ENCODE measurements at places on chromosomes 3 and 15.

DNA sequence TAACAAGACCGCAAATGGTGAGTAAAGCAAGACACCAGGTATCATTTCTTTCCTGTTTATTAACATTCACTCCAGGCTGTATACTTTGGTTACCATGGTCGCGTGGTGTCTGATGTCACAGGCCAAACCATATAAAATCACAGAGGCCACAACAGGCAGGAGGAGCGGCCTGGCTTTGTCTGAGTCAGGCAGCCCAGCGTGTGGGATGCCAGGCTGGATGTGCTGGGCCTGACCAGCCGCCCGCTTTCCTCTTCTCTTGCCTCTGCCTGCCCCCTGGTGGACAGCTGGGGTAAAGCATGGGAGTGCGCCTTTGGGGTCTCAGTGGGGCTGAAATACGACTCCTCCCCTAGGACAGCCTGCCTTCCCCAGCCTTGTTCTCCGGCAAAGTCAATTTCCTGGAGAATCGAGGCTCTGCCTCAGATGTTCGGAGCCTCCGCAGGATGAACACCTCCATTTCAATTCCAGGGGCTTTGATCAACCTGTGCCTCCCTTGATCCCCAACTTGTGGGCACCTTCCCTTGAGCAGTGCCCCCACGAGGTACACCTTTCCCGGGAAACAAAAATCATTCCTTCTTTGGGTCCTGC, 78.2 kb downstream of the CCNL1 start:
- DNase-seq: peak; percentile 78

DNA sequence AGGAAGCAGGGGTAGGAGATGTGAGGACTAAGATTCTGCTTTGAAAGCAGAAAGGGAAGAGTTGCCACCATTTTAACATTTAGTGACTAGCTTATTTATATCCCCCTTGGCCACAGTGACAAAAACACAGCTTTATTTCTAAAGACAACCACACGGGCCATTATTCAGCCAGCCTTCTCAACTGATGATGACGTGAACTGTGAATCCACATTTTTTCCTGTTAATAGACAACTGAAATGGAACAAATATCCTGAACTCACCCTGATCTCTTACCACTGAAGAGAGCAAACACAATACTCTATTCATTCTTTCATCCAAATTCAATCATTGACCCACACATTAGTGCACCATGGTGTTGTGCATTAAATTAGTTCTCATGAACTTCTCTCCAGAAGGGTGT, 145.1 kb downstream of the TNIK start:
- DNase-seq: no peak

DNA sequence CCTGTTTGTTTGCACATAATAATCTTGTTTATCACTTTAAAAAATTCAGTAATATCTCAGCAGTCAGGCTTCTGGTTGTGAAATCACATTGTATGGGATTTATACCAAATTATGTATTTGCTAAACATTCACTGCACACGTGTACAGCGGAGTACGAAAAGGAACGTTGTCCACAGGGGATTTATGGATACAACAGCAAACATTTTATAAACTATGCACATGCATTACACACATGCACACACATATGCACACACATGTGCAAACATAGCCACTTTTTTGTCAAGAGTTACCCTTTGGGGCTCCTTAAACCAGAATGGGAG, 150.5 kb downstream of the LRRK1 start:
- no peak for DNase-seq

GRCh38 chr3:183774631-183775030, 50.7 kb downstream of the MAP6D1 start:
- DNase-seq: no peak

DNA sequence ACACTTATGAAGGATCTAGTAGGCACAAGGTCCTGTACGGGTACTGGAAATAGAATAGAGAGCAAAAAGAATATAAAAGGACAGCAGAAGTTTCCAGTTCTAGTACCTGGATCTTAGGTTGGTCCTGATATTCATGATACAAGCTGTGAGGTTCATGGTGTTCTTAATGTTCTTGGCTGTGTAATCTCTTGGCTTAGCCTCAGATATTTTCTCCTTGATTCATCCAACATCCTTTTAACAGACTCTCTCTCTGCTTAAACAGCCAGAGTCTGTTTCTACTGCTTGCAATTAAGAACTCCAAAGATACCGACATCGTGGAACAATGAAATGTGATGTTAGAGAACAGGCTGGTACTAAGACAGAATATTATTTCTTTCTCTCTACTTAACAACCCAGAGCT, 49.9 kb downstream of the CNTN3 start:
- DNase-seq: no peak

DNA sequence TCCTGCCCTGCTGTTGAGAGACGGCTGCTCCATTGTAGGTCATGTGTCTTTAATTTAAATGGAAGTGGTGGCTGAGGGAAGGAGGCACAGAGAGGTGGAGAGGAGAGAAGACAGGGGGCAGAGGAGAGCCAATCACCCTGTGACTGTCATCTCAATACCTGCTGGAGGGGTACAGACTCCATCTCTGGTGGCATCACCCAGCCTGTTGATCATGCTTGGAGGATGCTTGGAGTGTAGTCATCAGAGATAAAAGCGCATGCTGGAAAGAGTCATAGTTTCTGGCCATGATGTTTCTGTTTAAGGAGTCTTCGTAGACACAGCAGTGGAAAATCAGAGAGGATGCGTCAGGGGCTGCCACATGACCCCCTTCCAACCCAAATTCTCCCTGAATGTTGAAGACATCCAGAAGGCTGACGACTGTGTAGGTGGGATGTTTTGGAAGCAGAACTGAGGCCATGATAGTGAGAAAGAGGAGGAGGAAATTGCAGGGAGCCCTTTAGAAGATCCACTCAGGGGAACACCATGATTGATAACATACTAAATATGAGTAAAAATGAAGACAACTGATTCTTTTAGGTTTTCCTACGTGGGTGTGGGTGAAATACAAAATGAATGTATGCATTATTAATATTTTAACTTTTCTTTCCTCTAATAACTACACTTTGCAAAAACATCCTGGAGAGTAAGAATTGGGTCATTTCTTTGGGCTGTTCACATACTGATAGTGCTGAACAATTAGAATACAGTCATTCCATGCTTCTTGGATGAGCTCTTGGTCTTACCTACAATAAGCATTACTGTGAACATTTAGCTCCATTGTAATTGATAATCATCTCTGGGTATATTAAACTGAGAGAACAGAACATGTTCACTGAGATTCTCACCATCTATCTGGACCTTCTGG, 210.6 kb upstream of the ATP10A start:
- peak; percentile 21 for DNase-seq

DNA sequence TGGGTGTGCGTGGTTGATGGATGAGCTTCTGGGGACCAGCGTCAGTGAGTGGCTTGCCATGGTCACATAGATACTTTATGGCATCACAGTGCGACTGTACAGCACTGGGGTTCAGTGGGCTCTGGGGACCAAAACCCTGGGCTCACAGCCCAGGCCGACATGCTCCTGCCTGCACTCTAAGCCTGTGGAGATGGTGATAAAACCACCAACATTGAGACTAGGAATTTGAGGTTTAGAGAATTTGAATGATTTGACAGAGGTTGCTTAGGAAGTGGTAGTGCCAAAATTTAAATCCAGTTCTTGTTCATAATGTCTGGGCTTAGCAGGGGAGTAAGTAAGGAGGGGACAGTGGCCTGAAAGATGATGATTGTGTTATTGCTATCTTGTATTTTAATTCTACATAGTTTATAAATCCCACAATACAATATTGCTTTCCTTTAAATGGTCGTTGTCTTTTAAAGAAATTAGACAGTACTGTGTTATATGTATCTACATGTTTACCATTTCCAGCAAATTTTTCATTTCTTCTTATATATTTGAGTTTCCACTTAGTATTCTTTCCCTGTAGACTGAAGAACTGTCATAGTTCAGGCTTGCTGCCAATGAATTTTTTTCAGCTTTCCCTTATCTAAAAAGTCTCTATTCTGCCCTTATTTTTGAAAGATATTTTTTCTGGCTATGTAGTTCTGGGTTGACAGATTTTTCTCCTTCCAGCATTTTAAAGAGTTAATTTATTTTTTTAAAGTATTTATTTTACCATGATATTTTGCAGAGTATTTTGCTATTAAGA, 235.4 kb upstream of the RGMA start:
- DNase-seq: no peak

GRCh38 chr3:155326901-155327300, 33.4 kb upstream of the STRIT1 start:
- DNase-seq: no peak

DNA sequence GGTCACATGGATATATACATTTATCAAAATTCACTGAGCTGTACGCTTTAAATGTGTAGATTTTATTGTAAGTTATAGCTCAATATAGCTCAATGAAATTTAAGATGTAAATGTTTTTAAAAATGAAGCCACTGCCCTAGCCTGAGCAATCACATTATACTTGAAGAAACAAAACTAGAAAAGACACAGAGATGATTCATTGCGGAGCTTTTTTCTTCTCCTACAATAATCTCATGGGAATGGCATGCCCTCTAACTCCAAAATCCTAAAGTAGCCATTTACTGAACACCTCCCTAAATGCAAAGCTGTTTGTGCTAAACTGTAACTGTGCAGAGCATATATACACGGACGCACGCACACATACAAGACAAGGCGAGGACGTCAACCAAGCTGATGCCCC, 84.2 kb downstream of the MYO9A start:
- no peak for DNase-seq

DNA sequence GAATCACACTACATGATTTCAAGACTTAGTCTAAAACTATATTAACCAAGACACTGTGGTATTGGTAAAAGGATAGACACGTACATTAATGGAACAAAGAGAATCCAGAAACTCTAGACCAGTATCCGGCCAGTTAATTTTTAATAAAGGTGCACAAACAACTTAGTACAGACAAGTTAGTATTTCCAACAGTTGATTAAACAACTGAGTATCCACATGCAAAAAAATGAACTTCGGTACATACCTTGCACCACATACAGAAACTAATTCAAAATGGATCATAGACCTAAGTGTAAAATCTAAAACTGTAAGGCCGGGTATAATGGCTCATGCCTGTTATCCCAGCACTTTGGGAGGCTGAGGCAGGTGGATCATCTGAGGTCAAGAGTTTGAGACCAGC, 46.6 kb upstream of the DUSP7 start:
- no peak for DNase-seq

DNA sequence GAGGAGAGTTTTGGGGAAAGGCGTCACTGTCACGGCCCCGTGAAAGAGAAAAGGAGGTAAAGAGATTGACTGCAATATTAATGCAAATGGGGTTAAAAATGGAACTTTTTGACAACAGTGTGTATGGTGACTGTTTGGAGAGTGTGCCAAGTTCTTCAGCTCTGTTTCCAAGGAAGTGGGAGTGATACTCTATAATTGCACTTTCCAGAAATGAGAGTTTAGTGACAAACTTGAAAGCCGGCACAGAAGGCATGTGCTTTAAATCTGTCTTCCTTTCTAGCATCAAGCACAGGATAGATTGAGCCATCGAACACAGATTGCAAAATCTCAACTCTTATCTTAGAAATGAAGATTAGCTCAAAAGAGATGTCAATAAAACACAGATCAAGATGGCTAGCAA, 51.9 kb upstream of the SNRPA1 start:
- no peak for DNase-seq

GRCh38 chr3:197394464-197395321, 96.3 kb upstream of the DLG1 start:
- peak; percentile 61 for DNase-seq

- no peak for DNase-seq
These were observed 253.5 kb downstream of the SHQ1 start for GRCh38 chr3:72594615-72595215.

GRCh38 chr15:99207672-99208071, 41.7 kb downstream of the TTC23 start:
- no peak for DNase-seq

DNA sequence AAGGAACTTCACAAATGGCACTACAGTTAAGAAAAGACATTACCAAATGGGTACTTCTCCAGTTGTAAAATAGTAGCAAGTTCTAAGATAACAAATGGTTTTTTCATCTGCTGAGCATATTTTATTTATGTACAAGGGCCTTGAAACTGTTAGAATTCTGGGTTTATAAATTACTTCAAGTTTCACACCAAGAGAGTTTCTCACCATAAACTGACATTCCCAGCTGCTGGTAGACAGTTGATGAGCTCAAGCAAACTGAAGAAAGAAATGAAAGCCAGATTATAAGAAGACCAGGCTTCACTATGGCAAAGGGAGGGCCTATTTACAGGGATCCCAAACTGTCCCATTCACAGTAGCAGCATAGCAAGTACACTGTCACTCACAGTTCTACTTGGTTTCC, 99.8 kb downstream of the DHX30 start:
- DNase-seq: no peak

GRCh38 chr3:110066206-110066605, 728.9 kb upstream of the DPPA4 start:
- DNase-seq: no peak

DNA sequence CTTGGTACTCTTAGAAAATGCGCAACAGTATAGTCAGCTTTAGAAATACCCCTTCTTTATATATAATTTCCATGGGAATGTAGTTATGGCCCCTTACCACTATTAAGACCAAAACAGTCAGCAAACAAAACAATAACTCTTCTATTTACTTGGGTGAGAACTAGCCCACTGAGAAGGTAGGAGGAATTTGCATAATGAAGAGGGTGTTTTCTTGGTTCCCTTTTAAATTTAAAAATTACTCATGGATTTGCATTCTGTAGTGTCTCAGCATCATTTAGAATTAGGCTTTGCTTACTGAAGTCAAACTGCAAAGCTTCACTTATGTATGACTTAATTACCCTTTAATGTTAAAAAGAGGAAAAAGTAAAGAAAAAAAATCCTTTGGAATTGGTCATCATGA, 350.8 kb downstream of the PTPRG start:
- no peak for DNase-seq

- DNase-seq: no peak
These were observed 5.7 kb downstream of the LYSMD2 start for GRCh38 chr15:51731549-51732267.

GRCh38 chr3:60746695-60747416, 504.4 kb downstream of the FHIT start:
- DNase-seq: no peak

DNA sequence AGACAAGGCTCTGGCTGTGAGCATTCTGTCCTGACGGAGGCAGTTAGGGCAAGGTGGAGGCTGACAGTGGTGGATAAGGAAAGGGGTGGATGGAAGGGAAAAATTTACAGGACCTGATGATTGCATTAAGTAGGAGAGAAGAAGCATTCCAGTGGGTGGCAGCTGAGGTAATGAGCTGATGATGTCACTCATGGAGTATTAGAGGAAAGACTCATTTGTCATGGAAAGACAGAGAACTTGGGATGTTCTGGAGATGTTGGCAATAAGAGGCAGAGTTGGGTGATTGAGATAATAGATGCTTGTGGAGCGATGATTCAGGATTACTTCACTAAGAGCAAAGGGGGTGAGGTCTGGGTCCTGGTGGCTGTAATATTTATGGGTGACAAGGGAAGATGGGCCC, 63.6 kb upstream of the SCN5A start:
- DNase-seq: no peak

DNA sequence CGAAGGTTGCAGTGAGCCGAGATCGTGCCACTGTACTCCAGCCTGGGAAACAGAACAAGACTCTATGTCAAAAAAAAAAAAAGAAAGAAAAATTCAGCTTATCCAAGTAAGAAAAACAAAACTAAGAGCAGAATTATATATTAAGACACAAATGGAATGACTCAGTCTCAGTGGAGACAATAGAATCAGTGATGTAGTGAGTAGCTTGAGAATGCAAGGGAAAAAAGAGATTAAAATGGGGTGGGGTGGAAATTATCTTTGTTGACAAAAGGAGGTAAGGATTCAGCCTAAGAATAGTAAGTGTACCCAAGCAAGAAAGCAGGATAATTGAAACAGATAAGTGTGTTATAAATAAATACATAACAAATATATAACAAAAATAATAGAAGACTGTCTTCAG, 70.7 kb downstream of the BLM start:
- DNase-seq: no peak

GRCh38 chr3:59566481-59566975, 516.7 kb upstream of the CFAP20DC start:
- DNase-seq: no peak

All from stimulated activated CD8-positive, alpha-beta memory T cell treated with anti-CD3 and anti-CD28 coated beads, Interleukin-15, amount 100 ng/mL, for 48 hours (primary cell).